ENCODE measurements at places on chromosomes 1 and 21.

GRCh38 chr21:25370311-25370744, 237.0 kb downstream of the MRPL39 start:
- DNase-seq, result peak; percentile 63

- DNase-seq, result no peak
Measured at GRCh38 chr1:24255226-24255625, 63.9 kb upstream of the GRHL3 start.

DNA sequence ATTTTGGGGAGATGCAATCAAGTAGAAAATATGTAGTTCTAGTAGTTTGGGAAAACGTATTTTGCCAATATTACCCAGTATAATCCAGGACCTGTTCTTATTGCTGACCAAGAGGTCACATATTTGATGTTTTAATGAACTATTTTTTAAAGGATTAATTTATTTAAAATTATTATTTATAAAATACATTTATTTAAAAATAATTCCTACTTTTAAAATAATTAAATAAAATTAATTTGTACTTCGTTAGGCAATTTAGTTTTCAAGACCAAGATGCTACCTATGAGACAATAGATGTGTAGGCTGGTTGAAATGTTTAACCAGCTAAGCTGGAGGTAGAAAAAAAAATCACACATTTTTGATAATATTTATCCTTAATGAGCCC, 140.4 kb upstream of the BEND5 start:
- DNase-seq, result no peak

DNA sequence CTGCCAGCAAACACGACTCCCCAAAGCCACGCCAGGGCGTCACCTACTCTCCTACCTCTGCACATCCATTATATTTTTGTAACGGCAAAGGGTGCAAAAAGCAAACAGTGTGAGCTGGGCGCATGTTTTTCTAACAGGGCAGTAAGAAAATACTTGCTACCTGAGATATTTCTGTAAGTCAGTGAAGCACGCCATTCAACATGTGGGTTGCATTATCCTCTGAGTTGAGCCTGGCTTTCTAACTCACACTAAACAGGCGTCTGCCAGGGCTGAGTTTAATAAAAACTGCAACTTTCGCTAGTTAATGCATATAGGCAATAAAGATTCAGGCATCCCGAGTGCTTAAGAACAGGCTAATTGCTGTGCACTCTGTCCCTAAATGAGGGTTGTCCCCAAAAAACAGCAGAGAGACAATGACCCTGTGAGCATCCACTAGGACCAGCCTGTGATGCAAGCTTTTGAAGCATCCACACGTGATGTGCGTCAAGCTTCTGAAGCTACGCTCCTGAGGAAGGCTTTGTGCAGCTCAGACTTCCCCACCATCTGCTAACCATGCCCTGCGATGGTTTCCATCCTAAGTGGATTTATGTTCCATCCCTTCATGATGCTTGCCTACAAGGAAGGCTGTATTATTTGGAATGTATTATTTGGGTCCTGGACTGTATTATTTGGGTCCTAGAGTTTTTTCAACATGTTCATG, 70.0 kb upstream of the SIM2 start:
- DNase-seq, result no peak

DNA sequence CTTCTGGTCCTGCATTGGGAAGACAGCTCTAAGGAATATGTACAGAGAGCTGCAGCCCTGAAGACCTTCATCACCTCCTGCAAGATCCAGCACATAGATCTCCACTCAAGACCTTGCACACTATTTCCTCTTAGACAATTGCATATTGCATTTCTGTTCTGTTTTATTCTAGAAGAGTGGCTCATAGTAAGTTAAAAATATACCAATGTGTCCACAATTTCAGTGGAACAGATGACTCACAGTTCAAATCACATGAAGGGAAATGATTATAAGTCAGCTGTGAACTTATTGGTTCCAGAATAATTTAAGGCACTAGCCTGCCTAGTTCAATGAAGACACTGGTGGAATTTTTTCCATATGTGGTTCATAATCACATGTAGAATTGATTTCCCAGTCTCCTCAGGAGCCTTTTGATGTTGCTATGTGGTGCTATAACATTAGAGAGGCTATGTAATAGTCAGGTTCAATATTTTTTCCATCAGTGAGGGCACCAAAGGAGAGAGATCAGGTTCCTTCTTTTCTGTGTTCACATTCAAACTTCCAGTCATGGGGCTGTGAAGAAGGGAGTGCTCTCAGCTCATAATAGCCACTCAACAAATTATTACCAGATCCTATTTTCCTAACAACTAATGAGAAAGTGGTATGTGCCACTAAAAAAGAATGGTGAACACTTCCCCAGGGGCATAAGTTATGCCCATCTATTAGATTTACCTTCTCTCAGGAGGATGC, 9.8 kb upstream of the AK5 start:
- no peak for DNase-seq

DNA sequence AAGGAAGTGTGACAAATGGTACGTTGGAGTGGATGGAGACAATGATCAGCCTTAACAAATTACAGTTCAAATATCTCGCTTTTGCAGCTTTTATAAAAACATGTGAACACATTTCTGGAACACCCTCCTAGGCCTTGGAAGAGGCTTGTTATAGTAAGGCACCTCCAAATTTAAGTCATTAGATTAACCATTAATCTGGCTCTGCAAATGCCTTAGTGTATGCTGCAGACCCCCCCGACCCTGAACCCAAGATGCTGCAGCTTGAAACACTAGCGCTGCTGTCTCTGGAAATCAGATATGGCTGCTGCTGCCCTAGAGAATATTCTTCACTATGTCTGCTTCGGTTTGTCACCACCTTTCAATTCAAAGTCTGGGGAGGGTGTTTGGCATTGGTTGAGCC, 196.4 kb downstream of the MIS18A start:
- DNase-seq, result no peak

GRCh38 chr1:6584126-6585080, 4.6 kb downstream of the ZBTB48 start:
- no peak for DNase-seq

GRCh38 chr1:181143102-181143859, 54.8 kb downstream of the IER5 start:
- no peak for DNase-seq

DNA sequence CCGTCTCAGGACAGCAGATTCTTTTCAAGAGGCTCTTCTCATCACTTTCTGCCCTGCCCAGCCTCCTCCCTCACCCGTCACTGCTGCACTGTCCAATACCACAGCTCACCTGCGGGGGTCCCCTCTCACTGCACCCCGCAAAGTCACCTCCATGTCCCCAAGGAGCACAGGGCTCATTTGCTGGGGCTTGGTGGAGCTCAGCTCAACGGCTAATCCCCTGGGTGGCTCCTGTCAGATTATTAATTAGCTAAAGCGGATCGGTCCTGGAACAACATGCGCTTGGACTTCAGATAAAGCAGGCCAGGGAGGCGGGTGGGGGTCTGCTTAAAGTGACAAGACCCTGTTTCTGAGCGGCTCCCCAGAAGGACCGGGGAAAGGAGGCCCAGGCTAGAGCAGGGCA, 43.1 kb downstream of the CASZ1 start:
- no peak for DNase-seq
